CD4-positive, alpha-beta T cell treated with Interleukin-17A for 4 hours (primary cell): ENCODE measurements at places on chromosomes 3 and 15.

DNA sequence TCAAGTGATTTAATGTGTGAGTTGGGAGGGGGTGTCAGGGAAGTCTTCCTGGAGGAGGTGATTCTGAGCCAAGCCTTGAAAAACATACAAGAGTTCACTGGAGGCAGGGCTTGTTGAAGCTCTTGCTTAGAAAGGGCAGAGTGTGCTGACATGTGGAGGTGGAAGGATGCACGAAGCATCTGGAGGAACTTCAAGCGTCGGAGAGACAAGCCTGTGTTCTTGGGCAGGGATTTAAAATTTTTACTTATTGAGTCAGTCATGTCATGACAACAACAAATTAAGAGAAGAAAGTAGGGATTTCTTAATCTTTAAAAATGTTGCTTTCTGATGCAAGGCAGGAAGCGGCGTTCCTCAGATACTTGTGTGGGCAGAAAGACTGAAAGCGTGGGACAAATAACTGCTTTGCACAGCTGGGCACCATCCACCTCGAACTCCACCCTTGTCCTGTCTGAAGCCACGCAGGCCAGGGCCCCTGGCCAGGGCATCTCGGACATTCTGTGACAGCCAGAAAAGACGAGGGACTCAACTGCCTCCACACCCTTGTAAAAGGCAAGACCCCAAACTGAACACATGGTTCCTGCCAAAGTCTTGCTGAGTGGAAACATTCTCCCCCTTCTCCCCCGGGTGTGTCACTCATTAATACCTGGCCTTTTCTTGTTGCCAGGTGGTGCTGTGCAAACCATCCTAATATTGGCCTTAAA is 6.9 kb upstream of the IL16 start:
- no peak for DNase-seq

- no peak for DNase-seq
Observed at GRCh38 chr3:173513123-173513522, 115.6 kb downstream of the NLGN1 start.

GRCh38 chr3:5232570-5232969 is 45.1 kb downstream of the EDEM1 start:
- peak; percentile 19 for DNase-seq

- DNase-seq = no peak
Observed at GRCh38 chr3:149042789-149043386, 43.4 kb downstream of the HLTF start.

- DNase-seq = no peak
Observed at GRCh38 chr15:35827141-35827540, 281.2 kb upstream of the DPH6 start.

- no peak for DNase-seq
Observed at GRCh38 chr3:171953301-171954022, 85.9 kb upstream of the FNDC3B start.

DNA sequence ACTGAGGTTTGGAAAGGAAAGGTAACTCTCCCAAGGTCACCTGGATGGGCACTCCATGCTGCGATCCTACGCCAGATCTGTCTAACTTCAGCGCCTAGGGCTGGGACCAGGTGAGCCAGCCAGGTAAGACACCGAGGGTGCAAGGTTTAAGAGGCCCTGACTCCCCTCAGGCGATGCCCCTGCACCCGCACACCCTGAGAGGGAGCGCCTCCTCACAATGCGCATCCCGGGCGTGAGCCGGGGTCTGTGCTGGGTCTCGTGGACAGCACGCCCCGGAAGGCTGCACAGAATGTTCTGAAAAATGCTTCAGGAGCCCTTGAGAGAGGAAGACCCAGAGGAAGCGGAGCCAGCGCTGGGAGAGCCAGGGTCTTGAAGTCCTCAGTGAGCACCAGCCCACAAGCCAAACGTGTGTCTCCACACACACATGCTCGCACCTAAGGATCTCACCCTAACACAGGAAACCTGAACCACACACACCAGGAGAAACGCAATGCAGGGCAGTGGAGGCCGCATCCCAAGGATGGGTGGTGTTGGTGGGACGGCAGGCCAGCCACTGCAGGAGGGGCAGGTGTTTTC is 142.0 kb downstream of the ADAMTS17 start:
- no peak for DNase-seq

- DNase-seq = no peak
Observed at GRCh38 chr15:52710050-52710707, 31.0 kb upstream of the ATOSA start.

DNA sequence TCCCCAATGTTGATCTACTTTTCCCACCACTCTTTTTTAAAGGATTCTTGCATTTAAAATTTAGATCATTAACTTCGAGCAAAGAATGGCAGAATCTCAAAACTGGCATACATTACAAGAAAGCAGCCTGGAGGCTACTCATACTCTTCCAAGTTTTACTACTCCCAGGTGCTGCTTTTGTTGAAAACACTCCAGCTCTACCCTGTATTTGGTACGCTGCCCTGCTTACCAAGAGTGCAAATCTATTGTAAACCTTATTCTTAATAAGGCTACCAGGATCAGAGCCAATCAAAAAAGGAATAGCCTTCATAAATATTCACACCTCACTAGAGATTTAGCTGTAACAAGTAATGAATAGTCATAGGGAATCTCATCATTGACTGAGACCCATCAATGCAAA is 11.6 kb upstream of the CNTN3 start:
- no peak for DNase-seq

DNA sequence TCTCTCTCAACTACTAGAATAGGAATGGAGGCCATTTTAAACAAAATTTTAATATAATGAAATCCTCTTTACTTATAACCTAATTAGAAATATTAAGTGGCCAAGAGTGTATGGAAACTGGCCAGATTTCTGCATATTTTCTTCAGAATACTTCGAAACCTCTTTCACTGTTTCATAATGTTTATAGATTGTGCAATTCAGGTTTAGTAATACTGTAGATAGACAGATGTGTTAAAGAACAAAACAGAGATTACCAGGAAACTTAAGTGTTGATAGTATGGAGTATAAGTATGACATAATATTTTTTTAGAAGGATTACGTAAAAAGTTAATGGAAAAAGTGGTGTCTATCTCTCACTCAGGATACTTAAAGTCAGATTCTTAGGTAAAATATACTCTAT is 4.7 kb downstream of the ABHD5 start:
- DNase-seq = no peak

GRCh38 chr3:13420045-13420830 is at the start of gene NUP210:
Gene NUP210 (minus strand): TSS chr3:13420322. CDS start chr3:13420226, 96 bp downstream.
- DNase-seq = peak; percentile 73

GRCh38 chr3:11514191-11514821 is 129.4 kb downstream of the VGLL4 start:
- no peak for DNase-seq

GRCh38 chr3:62672988-62673313 is 202.3 kb downstream of the CADPS start:
- no peak for DNase-seq

DNA sequence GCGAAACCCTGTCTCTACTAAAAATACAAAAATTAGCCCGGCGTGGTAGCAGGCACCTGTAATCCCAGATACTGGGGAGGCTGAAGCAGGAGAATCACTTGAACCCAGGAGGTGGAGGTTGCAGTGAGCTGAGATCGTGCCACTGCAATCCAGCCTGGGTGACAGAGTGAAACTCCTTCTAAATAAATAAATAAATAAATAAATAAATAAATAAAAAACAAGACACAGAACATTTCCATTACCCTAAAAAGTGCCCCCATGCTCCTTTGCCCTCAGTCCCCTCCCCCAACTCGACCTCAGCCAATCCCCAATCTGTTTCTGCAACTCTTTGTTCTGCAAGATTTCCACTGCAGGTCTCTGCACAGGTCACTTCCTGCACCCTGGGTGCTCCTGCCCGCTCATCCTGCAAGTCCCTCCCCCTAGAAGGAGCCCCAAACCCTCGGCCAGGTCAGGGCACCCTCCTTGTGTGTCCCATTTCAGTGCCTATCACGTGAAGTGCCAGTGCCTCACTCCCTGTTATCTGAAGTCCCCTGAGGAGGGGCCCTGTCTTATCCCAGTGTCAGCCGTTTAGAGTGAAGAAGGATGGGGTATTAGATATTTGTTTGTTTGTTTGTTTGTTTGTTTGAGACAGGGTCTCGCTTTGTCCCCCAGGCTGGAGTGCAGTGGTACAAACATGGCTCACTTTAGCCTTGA is 1.1 kb downstream of the FAM240A start:
- no peak for DNase-seq

DNA sequence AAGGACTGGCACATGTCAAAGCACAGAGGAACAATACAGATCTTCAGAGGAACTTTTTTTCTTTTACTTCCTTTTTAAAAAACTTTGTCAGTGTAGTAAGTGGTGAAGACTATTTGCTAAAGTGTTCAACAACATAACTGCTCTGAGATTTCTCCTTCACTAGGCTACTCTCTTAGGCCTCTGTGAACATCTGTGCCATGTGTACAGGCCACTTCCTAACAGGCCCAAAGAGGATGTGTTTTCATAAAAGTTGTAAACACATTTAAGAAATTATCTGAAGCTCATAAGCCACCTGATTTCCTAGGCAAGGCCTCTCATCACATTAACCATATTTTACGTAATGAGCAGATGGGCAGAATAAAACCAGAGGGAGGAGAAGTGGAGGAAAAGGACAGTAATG is 235.4 kb downstream of the FHIT start:
- DNase-seq = no peak

DNA sequence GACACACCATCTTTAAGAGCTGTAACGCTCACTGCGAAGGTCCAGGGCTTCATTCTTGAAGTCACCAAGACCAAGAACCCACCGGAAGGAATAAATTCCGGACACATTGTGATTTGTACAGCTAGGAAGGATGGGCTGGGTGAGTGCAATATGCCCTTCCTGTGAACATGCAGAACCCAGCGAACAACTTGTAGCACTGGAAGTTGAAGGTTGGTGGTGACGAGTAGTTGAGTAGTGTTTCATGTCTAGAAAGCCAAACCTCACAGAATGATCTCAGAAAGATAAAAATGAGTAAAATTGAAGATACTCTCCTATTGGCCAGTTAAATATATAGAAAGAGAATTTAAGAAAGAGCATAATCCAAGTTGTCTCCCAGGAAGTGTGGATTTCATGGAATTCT is 462.2 kb upstream of the CFAP20DC start:
- DNase-seq = no peak

DNA sequence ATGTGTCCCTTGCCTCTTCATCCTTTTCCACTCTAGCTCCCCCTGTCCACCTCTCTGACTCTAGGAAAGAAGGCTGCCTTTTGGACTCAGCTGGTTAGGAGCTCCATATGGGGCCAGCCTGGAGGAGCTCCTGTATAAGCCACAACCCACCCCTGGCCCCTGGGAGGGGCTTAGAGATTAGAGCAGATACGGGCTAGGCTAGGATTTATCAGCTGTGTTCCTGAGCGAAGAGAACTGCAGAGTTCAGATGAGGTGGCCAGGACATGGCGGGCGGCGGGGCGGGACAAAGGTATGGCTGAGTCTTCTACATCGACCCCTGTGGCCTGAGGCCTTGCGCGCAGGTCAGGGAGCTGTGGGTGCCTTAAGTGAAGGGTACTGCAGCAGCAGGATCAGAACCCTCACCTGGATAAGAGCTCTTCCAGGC is 7.9 kb downstream of the NBEAL2 start:
- DNase-seq = no peak

GRCh38 chr3:164612751-164613150 is 465.5 kb downstream of the SI start:
- no peak for DNase-seq

DNA sequence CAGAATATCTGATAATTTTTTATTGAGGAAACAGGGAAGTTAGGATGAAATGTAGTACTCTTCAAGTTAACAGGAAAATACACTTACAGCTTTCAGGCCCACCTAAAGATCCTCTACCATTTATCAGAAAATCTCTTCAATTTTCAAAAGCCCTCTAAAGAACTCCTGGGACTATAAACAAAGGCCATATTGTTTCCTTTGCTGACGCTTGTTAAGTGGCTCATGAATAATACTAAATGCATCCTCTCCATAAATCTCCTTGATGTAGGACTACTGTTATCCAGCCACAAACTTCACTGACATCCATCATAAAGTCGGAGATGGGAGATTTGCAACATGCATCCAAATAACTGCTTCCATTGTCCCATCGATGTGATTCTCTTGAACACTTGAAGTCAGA is 326.5 kb downstream of the ZIC1 start:
- no peak for DNase-seq

DNA sequence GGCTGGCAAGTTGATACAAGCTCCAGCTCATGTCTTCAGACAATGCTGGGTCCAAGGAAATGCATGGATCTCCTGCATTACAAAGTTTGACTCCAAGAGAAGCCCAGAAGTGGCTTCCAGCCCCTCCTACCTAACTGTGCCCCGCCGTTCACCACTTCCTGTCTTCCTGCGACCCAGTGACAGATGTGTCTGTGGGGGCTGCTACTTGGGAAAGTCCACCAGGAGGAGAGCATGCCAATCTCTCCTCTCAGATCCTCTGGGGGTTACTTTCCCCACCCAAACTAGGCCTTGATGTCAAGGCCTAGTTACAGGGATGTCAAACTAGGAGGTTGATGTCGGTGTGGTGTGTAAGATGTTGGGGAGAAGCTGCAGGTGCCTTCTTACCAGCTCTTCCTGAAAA is 133.6 kb upstream of the RASGRP1 start:
- peak; percentile 47 for DNase-seq

DNA sequence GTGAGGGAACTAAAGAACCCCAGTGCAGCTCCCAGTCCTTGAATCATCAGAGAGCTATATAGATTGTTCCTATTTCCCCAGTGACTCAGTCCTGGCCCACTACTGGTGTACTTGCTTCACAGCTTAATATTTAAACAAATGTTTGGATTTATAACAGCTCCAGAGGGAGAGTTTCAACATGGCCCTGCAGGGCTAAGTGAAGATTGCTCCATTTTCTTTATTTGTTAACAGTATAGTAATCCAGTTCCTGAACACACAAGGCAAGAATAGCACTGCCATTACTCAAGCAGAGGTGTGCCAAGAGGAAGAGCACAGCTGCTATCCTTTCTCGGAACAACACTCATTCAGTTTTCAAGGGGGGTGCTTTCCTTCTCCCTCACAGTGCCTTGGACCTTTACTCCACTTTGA is 6.5 kb downstream of the SQOR start:
- no peak for DNase-seq

GRCh38 chr15:66172324-66172980 is 81.1 kb downstream of the MEGF11 start:
- DNase-seq = no peak

DNA sequence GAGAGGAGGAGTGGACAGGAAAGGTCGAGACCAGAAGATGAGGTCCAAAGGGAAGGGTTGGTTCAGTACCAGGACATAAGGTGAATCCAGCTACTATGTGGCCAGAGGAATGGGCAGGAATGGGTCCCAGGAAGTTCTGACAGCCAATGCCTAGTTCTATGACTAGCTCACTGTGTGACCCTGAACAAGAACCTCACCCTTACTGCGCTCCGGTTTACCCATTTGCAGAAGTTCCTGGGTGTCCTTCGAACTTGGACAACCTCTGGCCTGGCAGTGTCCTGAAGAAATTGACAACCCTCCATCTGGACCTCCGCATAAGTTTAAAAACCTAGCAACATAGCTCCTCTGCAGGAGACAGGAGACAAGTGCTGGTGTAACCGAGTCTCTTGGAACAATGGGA is 12.2 kb upstream of the PSTPIP1 start:
- no peak for DNase-seq
